Mesothelial cell of epicardium (in vitro differentiated cells): ENCODE measurements at places on chromosomes 3 and 15.

DNA sequence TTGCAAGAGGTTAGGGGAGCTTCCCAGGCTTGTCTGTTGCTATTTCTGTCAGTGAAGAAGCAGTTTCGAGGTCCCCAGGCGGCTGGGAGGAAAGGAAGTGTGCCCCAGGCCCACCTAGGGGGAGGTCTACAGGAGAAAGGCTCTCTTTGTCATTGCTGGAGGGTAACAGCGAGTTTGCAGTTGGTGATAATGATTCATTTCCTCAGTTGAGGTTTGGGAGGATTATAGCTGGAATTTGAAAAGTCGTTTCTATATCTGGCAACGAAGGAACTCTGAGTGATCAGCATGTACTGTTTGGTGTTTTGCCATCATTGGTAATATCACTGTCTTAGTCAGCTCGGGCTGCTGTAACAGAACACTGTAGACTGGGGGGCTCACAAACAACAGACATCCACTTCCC lies 65.5 kb upstream of the UBE3A start:
- DNase-seq = no peak

GRCh38 chr15:42704492-42704926 lies 32.4 kb downstream of the CDAN1 start:
- DNase-seq = peak; percentile 65

- DNase-seq = no peak
These were observed 577.5 kb upstream of the CBLB start for GRCh38 chr3:106446271-106446670.

GRCh38 chr3:57530071-57530608 lies 14.0 kb downstream of the DNAH12 start:
- no peak for DNase-seq

DNA sequence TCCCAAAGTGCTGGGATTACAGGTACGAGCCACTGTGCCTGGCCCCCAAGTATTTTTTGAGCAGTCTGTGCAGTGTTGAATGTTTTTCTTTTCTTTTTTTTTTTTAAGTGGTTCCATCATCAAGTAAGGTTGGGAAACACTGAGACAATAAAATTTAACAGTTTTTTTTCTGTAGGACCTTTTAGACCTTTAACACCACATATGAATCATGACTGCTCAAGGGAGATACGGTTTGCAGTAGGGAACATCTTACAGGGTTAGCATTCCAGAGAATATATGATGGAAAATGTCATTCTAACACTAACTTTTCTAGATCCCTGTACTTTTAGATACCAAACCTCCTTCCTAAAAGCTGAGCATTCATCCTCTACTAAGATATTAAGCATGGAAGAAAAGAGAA lies 41.7 kb downstream of the SNX4 start:
- DNase-seq = no peak

- DNase-seq = no peak
These were observed 247.3 kb upstream of the CHRM5 start for GRCh38 chr15:33720952-33721351.

DNA sequence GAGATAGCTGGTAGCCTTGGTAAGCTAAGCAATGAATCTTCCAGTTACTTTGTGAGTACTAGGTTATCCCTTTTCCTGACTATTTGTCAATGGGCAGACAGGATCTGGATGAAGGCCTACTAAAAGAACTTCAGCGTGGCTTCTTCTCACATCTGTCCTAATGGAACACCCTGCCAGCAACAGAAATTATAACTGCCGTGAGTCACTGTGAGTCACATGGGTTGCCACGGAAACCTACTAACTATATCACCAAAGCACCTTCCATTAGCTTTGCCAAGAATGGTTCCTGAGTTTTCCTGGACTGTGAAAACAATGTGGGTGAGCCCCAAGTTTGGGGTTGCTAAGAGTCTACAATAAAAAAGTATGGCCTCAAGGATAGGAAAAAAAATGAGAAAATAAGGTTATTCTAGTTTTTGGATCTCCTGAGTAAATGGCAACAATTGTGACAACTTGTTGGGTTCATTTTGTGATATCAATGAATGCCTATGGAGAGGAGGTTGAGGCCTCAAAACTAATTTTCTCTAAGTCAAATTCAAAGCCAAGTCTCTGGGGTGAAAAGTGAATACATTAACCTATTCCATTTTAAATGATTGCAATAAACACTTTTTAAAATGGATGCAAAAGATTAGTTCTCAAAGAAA lies 195.1 kb upstream of the ICE2 start:
- DNase-seq = no peak

GRCh38 chr3:102941786-102942185 lies 507.0 kb downstream of the ZPLD1 start:
- DNase-seq = no peak

DNA sequence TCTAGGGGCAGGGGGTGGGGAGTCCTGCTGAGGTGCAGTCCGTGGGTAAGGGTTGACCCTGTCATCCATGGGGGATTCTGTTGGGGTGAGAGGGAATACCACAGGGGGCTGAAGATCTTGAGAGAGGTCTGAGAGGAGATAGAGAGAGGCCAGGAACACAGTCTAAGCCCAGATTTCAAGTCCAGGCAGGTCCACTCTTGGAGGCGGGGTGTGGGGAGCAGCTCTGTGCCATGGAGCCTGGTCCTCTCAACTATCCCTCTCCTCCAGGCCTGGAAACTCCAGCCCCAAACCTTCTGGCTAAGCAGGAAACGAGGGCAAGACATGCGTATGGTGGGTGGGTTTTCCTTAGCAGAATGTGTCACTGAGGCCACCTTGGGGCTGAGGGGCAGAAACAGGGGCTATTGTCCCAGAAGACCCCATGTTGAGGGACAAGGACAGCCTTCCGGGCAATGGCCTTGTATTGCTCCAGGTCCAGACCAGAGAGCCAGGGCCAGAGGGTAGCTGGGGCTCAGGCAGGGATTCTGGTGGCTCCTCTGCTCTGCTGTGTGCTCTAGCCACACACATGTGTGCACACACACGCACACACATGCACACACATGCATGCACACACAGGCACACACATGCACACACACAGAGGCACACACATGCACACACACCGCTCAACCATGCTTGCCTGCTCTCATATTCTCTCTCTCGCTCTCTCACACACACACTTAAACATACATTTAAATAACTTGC lies 48.6 kb upstream of the MAGEF1 start:
- DNase-seq = no peak

DNA sequence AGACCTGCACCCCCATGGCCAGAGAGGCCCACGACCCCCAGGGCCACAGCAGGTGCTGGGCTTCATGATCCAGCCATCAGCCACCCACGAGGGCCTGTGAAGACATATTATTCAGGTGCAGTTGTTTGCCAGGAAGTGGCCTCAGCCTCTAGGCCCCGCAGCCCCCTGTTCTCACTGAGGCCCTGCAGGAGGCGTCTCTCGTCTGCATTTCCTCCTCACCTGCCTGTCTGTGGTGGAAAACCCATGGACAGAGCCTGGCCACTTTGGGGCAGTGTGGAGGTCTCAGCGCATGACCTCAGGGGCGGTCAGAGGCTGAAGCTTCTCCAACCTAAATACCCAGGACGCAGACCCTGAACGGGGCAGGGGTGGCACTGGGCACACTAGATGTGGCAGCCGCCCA lies 18.6 kb downstream of the UROC1 start:
- no peak for DNase-seq
